ENCODE measurements at places on chromosomes 13 and 19.

- no peak for DNase-seq
Measured at GRCh38 chr13:69970520-69970919, 137.1 kb upstream of the ATXN8OS start.

DNA sequence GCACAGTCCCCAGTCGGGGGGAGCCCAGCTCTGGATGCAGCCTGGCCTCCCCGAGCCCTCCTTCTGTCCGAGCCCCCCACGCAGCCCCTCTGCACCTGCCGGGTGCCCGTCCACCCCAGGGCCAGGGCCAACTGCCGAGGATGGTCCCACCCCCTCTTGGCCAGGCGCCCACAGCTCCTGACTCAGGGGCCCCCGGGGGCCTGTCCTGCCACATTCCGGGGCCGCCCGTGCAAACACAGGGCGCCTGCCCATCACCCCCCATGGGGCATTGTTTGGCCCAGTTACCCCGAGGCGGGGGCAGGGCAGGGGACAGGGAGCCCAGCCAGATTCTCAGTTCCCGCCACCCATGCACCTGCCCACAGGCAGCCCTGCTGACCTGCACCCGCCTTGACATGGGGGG, 5.3 kb upstream of the TCF3 start:
- no peak for DNase-seq

- DNase-seq = no peak
Measured at GRCh38 chr19:46730595-46730994, 13.7 kb upstream of the PRKD2 start.

GRCh38 chr13:30601836-30602235, 15.9 kb upstream of the USPL1 start:
- no peak for DNase-seq

DNA sequence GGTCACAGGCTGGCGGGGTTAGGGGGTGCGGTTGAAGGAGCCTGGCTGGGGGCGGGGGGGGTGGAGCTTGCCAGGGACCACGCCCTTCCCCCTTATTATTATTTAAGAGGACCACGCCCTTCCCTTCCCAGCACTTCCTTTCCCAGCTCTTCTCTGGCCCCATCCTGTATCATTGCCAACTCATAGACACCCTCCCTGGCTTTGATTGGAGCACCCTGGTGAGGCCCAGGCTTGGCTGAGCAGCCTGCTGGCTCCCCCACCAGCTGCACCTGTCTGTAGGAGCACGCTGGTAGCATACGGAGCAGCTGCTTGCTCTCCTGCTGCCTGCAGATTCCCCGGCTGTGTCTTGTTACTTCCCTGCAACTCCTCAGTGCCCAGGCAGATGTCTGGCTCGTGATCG, 62.5 kb upstream of the PDX1 start:
- DNase-seq = no peak

DNA sequence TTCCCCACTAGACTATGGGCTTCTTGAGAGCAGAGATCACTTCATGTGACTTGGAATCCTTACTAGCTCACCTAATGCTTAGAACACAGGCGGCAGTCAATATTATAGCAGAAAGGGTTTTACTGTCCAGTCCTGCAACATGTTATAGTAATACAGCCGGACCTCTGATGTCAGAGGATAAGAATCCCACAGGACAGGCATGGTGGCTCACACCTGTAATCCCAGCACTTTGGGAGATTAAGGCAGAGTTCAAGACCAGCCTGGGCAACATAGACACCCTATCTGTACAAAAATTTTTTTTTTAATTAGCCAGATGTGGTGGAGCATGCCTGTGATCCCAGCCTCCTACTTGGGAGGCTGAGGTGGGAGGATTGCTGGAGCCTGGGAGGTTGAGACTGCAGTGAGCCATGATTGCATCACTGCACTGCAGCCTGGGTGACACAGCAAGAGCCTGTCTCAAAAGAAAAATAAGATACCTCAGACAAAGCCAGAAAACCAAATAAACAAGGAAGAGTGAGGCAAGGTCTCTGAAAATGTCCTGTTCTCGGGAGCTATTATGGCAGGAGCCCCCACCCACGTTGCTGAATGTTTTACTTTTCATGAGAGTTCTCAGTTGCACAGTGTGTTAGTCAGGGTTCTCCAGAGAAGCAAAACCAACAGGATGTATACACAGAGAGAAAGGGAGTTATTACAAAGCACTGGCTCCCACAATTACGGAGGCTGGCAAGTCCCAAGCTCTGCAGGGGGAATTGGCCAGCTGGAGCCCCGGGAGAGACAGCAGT, 100.8 kb downstream of the UBL3 start:
- no peak for DNase-seq

DNA sequence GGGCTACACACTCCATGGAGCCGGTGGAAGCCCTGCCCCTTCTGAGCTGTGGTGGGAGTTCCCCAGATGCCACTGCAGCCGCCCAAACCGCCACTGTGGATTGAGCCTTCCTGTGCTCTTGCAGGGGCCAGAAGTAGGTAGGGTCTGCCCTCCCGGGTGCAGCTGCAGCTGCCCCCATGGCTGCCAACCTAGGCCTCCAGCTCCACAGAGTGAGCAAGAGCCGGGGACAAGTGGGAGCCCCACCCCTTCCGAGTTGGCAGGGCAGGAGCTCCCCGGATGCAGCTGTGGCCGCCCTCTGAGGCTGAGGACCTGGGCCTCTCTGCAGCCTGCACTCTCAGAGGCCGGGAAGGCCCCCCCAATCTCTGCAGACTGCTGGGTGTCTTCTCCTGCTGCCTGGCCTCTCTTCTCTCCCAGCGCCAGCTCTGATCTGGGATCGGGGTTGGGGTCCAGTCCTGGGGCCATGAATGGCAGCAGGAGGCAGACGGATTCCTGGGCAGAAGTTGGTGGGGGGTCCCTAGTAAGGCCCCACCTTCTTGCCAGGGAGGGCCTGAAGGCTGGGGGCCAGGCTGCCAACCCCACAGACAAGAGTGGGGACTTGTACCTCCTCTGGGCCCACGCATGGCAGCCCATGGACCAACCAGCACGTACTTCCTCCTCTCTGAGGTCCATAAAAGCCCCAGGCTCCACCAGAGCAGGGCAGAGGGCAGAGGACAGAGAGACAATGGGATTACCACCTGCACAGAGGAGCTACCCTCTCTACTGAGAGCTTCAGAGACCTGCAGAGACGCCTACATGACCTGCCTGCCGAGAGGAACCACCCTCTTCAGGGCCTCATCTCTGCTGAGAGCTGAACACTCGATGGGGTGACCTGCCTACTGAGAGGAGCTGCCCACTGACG, 28.9 kb downstream of the AP2S1 start:
- no peak for DNase-seq
